ENCODE measurements at places on chromosomes 2 and 18.

DNA sequence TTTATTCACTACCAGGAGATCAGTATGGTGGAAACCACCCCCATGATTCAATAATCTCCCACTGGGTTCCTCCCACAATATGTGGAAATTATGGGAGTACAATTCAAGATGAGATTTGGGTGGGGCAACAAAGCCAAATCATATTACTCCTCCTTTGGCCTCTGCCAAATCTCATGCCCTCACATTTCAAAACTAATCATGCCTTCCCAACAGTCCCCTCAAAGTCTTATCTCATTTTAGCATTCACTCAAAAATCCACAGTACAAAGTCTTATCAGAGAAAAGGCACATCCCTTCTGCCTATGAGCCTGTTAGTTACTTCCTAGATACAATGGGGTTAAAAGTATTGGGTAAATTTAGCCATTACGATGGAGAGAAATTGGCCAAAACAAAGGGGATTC, 989.5 kb upstream of the CNTNAP5 start:
- DNase-seq: no peak

DNA sequence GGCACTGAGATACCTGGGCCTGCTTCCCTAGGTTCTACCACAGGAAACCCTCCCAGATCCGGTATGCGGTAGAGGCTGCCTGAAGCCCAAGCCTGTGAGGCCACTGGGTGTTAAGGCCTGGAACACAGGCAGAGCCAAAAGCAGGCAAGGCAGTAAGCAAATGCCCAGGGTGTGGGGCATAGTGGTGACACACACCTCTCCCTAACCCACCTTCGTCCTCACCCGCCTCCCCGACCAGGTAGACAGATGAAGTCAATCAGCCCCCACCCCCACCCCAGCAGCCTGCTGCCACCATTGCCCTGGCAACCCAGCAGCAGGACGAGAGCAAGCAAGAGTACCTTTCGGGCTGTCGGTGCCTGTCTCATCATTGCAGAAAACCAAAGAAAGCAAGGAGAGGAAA, 6.1 kb downstream of the DCTN1 start:
- DNase-seq: no peak

- no peak for DNase-seq
Observed at GRCh38 chr2:60230596-60230995, 322.9 kb downstream of the BCL11A start.

- no peak for DNase-seq
Observed at GRCh38 chr18:45408218-45408617, 207.1 kb upstream of the SLC14A2 start.

GRCh38 chr2:127593228-127594115, 52.5 kb upstream of the GPR17 start:
- no peak for DNase-seq

DNA sequence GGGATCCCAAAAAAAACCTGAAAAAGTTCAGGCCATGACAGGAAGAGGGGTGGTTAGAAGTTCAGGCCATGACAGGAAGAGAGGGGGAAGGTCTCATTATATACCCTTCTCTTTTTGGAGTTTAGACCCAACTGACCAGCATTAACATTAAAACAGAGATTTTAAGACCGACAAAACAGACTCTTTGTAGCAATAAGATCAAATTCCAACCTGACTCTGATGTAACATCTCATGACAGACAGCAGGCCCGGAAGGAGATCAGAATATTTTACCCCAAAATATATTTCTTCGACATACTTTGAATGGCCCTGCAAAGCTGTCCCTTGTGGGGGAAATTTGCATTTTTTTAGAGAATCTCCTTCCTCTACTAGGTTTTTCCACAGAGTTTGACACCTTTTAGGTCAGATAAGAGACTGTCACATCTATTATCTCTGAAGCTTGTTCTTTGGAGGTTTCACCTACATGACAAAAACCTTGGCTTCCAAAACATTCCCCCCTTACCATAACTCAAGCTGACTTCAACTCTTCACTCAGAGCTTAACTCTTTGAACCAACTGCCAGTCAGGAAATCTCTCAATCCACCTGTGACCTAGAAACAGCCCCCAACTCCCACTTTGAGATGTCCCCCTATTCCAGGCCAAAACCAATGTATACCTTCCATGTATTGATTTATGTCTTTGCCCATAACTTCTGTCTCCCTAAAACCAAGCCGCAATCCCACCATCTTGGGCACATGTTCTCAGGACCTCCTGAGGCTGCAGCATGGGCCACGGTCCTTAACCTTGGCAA, 51.0 kb upstream of the B3GNT2 start:
- no peak for DNase-seq

- DNase-seq: no peak
Observed at GRCh38 chr2:28626891-28627421, 124.7 kb upstream of the PPP1CB start.

DNA sequence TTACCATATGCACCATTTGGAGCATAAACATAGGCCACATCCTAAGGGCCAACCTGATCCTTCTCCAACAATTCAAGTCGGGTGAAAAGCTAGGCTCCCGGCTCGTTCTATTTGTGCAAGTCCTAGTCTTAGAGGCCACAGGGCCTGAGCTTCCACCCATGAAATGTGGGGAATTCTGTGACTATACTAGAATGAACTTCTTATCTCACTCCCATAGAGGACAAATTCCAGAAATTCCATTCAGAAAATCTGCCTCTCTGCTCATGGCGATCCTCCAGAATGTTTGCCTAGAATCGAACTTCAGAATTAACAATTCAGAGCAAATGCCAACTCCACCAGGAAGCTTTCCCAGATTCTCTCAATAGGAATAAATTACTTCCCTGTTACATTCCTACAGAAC, 187.9 kb downstream of the BCL11A start:
- DNase-seq: no peak

DNA sequence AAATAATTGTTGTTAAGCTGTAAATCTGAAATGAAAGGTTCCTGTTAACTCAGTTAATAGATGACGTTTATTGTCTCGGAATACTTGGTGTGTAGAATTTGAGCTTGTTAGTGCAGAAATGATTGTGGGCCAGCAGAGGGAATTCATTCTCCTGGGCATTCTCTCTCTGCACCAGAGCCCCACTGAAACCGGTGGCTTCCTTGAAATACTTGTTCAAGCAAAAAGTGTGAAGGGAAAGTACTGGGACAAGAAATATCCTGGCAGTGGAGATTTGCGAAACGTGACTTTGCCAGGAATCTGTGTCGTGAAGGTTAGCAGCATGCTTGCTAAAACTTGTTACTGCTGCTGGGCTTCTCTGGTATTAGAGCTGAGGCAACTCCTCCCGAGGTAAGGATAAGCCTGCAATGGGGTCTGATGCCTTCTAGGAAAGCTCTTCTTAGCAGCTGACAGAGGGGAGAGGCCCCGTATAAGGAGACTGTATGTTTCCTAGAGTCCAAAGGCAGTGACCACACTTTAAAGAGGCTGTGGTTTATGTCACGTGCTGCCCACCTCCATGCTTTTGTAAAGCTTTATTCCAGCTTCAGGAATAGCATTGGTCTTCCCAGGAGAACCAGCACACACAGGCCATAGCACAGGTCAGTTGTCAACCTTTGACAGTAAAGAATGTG, 2.0 kb downstream of the ITGA6 start:
- no peak for DNase-seq

- DNase-seq: no peak
Observed at GRCh38 chr2:15460112-15460620, 101.0 kb downstream of the NBAS start.

- DNase-seq: no peak
Observed at GRCh38 chr2:200042944-200043343, 87.6 kb downstream of the MAIP1 start.

GRCh38 chr2:54586494-54586893, 130.4 kb downstream of the SPTBN1 start:
- DNase-seq: no peak

DNA sequence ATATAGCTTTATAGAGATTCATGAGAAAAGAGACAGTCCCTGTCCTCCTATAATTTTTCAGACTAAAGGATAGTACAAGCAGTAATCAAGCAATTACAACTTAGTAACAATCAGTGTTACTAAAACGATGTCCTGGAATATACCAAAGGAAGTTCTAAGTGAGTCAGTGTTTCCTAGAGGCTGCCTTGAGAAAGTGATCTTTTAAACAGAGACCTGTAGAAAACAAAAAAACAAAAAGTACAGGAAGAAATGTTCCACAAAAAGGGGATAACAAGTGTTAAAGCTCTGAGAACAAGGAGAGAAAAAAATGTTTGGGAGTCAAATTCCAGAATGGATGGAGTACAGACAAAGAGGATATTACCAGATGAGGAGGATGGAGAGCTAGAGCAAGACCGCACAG, 556.4 kb downstream of the ERBB4 start:
- no peak for DNase-seq
